ENCODE measurements at places on chromosomes 16 and 17.

GRCh38 chr17:77872714-77873499, 85.6 kb upstream of the TNRC6C start:
- DNase-seq: no peak

- no peak for DNase-seq
These were observed 26.6 kb upstream of the NAGLU start for GRCh38 chr17:42509409-42509808.

DNA sequence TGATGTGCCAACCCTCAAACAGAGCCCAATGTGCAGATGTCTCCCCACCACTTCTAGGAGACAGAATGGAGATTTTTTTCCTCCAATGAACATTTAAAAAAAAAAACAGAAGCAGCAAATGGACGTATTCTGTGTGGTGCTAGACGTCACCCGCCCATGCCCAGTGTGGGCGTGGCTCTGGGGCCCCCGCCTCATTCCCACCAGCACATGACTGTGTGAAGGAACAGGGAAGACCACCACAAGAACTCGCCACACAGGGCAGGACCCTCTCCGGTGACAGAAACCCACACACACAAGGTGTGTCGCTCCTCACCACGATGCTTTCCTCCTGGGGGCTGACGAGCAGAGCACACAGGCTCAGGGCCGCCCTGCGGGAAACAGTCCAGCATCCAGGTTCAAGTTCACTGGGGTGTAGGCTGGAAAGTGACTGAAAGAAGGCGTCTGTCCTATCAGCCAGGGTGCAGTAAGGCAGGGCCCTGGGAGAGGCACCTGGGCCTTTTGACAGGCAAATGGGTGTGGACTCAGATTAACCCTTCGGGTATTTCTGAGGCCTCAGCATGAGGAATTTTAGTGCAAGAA, 53.5 kb downstream of the KLHDC4 start:
- no peak for DNase-seq

GRCh38 chr17:10178506-10178991, 19.9 kb downstream of the GAS7 start:
- no peak for DNase-seq

DNA sequence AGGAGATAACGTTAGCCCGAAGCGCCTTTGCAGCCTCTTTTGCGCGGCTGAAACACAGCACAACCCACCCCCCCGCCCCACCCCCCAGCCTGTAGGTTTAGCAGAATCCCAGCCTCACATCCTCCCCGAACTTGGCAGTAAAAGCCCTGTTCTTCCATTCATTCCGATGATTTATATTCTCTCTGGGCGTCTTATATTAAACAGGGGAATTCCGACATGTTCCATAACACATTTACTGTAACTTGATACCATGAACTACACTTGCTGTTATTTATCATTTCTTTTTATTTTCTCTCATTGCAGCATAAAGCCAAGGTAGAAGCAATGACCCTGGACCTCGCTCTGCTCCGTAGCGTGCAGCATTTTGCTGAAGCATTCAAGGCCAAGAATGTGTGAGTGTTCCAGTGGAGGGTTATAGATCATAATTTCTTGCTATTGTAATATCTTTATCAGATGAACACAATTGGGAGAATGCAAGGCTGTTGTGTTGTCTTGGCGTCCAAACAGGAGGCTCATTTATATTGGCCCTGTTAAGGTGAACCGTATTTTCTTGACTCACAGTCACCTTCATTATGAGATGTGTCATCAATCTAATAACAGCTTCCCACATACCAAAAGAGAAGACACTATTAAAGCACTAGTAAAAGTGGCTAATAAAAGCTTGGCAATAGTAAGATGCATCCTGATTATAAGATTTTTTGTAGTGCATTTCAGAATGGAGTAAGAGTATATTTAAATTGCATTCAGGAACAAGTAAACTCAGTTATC, 287.3 kb downstream of the WWOX start:
- DNase-seq: no peak

- no peak for DNase-seq
These were observed 250.3 kb upstream of the SOX9 start for GRCh38 chr17:71870546-71870862.

- DNase-seq: no peak
These were observed 53.4 kb downstream of the ASIC2 start for GRCh38 chr17:33239702-33240101.

DNA sequence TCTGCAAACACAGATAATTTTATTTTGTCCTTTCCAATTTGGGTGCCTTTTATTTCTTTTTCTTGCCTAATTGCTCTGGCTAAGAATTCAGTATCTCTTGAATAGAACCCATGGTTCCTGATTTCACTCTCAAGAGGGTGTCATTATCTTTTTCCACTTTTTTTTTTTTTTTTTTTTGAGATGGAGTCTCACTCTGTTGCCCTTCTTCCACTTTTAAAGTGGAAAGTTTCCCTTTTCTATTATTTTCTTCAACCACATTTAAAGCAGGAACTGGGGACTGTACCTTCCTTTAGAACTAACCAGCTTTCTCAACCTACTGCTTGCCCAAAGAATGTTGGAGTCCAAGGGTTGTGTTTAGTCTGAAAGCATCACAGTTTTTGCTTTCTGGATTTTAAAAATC, 31.1 kb downstream of the SLFN11 start:
- no peak for DNase-seq

DNA sequence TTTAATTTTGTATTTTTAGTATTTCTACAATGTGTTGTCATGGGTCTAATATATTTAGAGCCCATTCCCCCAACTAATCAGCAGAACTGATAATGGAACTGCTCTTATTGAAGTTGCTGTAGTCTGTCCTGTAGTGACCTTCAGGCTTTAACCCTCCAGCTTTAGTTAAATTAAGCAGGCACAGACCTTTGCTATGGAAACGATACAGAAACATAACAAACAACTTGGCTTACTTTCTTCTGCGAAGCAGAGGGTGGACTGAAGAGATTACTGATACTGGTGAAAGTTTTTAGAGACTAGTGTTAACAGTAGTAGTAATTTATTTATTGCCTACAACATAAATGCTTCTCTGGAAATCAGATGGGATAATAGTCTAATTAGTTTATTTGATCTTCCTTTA, 61.4 kb downstream of the NFATC3 start:
- no peak for DNase-seq

- DNase-seq: peak; percentile 32
These were observed 26.2 kb upstream of the RFFL start for GRCh38 chr17:35089586-35090296.

- no peak for DNase-seq
These were observed 3.8 kb downstream of the NTHL1 start for GRCh38 chr16:2043667-2044451.

- no peak for DNase-seq
These were observed 391.0 kb downstream of the WWOX start for GRCh38 chr16:78490431-78490830.

- peak; percentile 69 for DNase-seq
These were observed 58.8 kb downstream of the SMG6 start for GRCh38 chr17:2244545-2245525.

- no peak for DNase-seq
These were observed 69.3 kb upstream of the MED13 start for GRCh38 chr17:62134397-62134796.

DNA sequence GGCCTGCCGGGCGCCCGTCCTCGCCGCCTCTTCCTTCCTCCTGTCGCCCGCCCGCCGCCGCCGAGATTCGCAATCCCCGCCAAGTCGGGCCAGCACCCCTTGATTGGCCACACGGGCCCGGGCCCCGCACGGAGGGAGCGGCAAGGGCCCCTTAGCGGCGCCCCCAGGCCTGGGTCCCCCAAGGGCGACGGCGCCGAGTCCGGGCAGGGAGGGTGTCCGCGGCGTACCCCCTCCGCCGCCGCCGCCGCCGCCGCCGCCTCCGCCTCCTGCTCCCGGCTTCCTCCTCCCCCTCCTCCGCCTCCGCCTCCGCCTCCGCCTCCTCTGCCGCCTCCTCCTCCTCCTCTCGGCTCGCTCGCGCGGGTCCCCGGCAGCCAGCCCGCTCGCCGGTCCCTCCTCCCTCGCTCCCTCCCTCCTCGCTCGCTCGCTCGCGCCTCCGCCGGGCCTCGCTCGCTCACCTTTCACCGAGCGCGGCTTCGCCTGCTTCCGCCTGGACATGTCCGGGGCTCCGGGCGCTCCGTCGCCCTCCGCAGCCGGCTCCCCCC, 561 bp downstream of the ZNF423 start:
- DNase-seq: peak; percentile 24

DNA sequence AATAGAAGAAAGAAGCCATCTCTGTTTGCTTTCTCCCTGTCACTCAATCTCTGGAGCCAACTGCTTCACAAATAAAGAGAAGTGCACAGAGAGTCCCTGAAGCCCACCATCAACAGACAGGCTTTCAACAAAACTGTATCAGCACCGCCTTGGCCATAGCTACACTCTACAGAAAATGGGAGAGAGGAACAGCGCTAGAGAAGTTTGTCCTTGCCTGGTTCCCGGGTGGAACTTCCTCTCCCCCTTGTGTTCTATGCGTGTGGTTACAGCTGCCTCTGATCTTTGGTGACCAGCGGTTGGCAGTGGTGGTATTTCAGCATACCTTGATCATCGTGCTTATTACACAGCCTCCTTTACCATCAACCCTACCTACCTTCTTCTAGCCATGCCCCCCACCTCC, 91.4 kb upstream of the CCL2 start:
- DNase-seq: no peak

DNA sequence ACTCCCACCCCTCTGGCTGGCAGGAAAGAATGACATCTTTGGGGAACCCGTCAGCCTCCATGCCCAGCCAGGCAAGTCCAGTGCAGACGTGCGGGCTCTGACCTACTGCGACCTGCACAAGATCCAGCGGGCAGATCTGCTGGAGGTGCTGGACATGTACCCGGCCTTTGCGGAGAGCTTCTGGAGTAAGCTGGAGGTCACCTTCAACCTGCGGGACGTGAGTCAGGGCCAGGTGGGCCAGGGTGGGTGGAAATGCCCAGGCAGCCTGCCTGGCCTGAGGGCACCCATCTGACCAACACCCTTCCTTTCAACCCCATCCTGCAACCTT, 8.1 kb upstream of the DCAF7 start:
- no peak for DNase-seq

- DNase-seq: no peak
These were observed 20.3 kb downstream of the CACNG5 start for GRCh38 chr17:66855204-66855603.

GRCh38 chr16:29290631-29291247, 115.8 kb downstream of the NPIPB11 start:
- DNase-seq: peak; percentile 42

DNA sequence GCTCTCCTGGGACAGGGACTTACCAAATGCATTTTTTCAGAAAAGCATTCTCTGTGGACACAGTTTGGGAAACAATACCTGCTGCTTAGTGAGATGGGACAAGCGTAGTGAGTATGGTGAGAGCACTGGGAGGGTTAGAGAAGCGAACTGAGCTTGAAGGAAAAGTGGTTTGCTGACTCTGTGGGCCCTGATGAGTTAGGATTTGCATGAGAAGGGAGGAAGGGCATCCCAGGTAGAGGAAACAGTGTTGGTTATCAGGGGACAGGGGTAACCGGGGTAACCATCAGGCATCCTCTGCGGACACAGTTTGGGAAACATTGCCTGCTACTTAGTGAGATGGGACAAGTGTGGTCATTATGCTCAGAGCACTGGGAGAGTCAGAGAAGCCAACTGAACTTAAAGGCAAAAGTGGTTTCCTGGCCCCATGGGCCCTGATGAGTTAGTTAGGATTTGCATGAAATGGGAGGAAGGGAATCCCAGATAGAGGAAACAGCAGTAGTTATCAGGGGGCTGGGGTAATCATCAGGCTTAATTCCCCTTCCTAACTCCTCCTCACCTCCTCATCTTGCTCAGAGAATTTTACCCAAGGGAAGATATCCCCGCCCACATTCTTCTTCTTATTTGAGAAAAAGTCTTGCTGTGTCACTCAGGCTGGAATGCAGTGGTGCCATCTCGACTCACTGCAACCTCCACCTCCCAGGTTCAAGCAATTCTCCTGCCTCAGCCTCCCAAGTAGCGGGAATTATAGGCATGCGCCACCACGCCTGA, 319.3 kb downstream of the RBFOX1 start:
- no peak for DNase-seq

GRCh38 chr16:47025641-47026040, 52.2 kb upstream of the DNAJA2 start:
- DNase-seq: no peak

DNA sequence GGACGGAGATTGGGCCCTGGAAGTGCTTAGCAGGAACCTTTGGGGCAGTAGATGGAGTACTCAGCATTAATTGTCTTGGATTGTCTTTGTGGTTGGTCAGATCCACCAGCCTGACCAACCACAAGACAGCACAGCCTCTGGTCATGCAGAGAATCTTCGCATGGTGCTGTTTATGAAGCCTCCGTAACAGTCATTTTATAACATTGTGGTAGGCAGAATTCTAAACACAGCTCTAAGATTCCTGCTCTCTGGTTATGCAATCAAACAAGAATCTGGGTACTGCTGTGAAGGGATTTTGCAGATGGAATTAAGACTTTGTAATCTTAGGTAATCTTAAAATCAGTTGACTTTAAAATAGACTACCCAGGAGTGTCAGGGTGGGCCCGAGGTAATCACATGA, 312.2 kb upstream of the GOT2 start:
- no peak for DNase-seq

DNA sequence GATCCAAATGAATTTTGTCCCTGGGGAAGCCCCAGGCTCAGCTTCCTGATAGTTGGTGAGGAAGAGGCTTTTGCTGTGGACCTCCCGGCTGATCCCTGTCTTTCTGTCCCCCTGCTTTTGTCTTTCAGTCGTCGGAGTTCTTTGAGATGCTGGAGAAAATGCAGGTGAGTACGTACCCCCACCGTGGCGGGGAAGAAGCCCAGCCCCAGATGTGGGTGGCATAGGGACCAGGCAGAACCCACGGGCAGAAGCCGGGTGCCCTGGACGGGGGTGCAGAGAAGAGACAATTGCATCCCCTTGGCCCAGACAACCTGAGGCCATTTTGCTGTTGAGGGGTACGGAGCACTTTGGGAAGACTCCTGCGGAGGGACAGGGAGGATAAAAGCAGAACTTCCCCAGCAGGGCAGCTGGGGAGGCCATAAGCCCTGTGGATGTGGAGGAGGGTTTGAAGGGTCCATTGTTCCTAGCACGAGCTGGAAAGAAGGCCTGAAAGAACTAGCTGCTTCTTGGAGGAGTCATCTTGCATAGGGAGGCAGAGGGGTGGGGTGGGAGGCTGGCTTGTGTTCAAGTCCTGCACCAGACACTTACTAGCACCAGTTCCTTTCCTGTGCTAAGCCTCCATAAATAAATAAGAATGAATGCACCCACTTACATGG, 105.6 kb downstream of the OR1D5 start:
- no peak for DNase-seq

DNA sequence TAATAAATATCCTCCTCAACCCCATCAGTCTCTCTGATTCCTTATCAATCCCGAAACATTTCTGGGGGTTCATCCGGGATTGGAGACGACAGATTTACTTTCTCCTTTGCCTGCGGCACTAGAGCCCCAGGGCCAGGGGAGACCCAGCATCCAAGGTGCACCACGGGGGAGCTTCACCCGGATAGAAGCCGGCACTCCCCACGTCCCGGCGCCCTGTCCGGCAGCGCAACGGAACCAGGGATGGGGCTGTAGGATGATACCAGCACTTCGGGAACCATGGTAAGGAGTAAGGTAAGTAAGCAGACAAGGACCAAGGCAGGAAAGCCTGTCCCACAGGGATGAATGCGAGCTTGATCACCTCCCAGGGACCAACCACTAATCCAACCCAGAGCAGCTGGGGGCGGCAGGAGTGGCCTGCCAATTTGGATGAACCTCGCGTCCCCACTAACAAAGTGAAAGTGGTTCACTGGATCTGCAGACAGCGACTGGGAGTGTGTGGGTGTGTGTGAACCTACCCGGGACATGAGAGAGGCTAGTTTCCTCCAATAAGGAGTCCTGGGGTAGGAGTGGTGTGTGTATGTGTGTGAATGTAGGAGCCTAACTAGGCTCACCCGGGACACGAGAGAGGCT, 11.9 kb downstream of the POLR3K start:
- no peak for DNase-seq

- DNase-seq: no peak
These were observed 134.8 kb upstream of the IRX6 start for GRCh38 chr16:55189224-55189623.

Measured in effector memory CD4-positive, alpha-beta T cell (primary cell).